NCI-H510A (cell line): ENCODE measurements at places on chromosomes 7 and 10.

DNA sequence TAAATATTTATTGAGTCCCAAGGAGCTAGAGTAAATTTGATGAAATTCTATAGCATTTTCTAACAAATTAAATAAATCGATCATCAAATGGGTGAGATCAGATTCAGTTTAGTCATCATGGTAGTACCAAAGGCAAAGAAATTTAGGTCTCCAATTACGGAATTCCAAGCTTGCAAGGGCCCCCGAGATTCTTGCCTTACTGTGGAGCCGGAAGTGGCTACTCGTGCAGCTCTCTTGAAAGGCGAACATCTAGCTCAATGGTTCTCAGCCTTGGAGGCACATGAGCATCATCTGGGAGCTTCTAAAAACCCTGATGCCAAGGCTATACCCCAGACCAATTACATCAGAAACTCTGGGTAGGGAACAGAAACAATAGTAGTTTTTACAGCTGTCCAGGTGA is 117.9 kb upstream of the PRR15 start:
- no peak for DNase-seq

- DNase-seq = no peak
These were observed 306.8 kb downstream of the WDR11 start for GRCh38 chr10:121157998-121158397.

- no peak for DNase-seq
These were observed 10.7 kb downstream of the BTBD16 start for GRCh38 chr10:122281751-122282150.

DNA sequence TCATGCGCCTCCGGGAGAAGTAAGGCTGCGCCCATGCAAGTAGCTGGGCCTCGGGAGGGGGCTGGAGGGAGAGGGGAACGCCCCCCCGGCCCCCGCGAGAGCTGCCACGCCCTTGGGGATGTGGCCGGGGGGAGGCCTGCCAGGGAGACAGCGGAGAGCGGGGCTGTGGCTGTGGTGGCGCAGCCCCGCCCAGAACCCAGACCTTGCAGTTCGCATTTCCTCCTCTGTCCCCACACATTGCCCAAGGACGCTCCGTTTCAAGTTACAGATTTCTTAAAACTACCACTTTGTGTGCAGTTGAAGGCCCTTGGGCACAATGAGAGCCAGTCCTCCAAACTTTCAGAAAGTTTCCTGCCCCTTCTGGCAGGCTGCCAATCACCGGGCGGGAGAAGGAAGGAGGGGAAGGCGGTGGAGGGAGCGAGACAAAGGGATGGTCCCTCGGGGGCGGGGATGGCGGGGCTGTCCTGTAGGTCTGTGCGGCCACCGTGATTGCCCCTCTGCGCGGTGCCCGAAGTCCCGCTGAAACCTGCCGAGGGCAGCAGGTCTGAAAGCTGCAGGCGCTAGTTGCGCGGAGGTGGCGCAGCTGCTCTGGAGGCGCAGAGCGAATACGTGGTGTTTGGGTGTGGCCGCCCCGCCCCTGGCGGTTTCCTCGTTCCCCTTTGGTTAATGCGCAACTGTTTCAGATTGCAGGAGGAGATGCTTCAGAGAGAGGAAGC is 2.1 kb downstream of the VIM start:
- DNase-seq = peak; percentile 53

- no peak for DNase-seq
These were observed 107.4 kb downstream of the DNAJB6 start for GRCh38 chr7:157444011-157444842.

GRCh38 chr10:75057680-75058079 is 53.8 kb upstream of the SAMD8 start:
- no peak for DNase-seq

DNA sequence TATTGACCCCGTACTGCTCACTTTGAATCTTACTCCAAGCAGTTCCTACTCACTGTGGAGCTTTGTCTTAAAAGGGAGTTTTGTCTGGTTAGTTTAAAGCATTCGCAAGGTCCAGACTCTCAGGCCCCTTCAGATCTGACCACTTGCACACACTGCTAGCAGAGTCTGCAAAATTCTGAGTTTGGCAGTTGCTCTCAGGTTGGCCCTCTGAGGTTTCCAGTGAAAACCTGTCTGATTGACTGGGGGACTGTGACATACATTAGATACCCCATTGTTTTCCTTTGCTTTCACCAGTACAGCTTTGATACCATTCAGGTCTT is 149.2 kb downstream of the XPNPEP1 start:
- no peak for DNase-seq

DNA sequence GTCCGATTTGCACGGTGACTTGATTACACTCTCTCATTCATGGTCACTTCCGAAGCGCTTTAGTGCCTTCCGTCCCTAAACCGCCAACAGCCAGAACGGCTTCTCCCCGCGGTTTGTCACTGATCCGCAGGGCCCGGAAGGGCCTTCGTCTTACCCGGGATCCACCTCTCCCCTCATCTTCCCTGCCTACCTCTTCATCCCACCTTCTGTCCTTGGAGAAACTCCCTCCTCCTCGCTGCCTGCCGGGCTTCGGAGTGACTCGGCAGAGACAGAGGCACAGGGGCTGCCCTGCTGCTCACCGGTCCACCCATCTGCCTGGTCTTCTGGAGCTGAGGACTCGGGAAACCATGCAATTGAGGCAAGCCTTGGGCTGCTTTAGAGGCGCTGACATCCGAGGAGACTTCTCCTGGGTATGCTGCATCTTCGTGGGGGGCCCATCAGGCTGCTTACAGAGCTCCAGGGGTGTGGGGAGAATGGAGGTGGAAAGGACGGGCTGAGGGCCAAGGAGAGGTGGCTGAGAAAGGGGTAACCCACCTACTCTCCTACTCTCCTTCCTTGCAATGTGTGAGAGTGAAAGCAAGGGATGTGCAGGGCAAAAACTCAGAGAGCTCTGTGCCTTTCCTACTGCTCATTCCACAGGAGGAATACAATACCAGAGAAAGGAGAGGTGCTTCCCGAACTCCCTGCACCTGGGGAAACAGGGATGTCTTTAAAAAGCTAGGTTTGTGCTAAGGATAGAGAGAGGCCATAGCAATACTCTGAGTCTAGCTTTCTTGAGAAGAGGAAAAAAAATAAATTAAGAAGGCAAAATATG is 1.0 kb upstream of the HOXA11 start:
- DNase-seq = no peak
